C1 segment of cervical spinal cord (tissue), 14 donors: ENCODE measurements at places on chromosomes 13 and 19.

DNA sequence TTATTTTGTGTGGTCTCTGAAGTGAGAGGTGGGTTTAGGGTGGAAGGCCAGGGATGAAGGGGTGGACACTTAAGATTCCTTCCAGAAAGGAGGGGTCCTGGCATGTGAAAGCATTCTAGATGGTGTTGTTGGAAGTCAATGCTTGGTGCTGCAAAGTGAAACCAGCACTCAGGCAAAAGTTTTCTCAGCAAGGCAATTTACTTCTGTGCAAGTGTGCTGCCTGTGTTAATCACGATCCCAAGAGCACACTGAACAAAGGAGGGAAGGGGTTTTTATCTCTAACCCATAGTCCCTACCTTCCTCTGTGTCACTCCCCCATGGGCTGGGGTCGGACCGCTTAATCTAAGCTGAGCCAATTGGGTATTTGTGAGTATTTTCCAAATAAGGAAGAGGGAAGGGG lies 1.3 kb downstream of the ZNF134 start:
- DNase-seq: no peak

- no peak for DNase-seq
These were observed 2.0 kb downstream of the TTC9B start for GRCh38 chr19:40216013-40216776.

DNA sequence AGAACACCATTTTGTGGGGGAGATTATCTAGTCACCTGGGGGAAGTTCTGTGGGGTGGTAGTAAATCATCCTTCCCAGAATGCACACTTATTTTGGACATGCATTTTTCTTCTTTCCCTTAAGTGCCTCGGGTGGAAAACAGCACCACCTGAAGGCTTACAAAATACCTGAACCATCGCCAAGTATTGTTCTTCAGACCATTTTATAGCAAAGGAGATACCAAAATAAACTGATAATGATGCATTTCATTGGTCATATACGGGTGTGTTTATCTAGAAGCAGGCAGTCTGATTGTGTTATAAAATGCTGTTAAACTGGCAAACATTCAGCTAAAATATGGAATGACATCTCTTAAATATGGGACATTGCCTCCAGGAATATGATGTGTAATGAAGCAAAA lies 1034.7 kb downstream of the SLITRK1 start:
- no peak for DNase-seq

DNA sequence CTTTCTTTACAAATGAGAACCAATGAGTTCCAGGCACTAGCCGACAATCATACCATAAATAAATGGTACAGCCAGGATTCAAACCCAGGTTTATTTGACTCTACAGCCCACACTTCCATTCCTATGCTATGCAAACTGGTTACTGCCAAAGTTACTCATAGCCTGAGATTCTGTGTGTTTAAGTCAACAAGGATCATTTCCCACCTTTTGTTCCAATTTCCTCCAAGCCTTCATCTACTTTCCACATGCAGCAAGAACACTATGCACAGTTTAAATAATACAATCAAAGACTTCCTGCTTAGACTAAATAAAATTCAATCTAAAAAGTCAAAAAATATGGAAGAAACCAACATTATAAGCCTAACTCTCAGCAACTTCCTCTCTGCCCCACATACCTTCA lies 59.2 kb upstream of the KLF12 start:
- no peak for DNase-seq

DNA sequence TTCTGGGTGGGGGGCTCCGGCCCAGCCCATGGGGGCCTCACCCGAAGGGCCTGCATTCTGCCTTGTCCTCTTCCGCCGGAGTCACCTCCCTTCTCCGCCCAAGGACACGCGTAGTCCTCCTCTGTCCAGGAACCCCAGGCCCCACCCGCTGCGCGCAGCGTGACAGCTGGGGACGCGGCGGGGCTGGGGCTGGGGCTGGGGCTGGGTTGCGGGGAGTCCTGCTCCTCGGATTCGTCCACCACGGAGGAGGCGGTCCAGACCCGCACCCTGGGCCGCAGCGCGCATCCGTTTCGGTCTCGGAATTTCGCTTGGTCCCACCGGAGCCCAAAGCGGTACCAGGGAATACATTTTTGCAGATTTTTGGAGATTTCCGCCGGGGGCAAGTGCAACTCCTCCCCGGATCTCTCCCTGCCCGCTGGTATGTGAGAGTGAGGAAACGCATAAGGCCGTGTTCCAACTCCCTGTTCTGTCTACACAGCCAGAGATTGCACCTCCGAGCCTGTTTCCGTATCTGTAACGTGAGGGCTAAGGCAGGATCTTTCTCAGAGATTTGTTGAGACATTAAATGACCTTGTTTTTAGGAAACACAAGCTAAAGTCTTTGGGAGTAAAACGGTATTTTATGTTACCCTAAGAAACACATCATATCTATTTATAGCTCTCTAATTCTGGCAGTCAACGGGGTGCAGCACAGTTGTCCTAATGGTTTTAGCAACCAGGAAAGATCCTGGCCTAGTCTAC lies at the start of gene COX7A1:
Gene COX7A1, minus strand, starts transcription at position 96 of the 740 bp plus-strand sequence. Its CDS starts 40 bp downstream, at position 56.
- DNase-seq: no peak

DNA sequence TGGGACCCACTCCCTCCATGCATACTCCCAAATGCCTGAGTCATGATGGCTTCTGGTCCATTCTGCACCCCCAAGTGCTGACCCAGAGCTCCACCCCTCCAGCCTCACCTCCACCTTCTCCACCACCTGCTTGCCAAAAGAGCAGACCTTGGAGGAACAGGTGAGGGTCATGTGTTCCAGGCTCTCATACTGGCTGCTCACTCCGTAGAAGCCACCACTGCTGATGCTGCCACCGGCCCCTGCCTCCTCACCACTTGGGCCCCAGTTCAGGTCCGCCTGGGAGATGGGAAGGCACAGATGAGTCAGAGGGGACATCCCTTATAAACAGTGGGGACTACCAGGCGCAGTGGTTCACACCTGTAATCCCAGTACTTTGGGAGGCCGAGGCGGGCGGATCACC lies 7.9 kb downstream of the CD37 start:
- no peak for DNase-seq

DNA sequence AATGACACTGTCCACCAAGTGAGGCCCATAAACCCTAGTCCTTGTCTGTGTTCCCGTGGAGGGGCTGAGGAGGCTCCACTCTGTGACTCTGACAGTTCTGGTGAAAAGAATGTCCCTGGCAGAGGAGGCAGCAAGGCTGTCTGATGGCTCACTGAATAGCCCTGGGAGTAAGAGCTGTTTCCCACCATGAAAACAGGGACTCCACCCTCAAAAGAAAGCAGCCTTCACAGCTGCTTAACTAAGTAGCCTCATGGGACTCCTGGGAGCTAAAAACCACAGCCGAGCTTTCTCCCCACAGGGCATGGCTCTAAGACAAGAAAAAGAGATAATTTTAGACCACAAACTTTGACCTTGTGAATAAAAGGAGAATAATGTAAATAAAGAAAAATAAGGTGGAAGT lies 135.1 kb upstream of the FRY start:
- no peak for DNase-seq

- no peak for DNase-seq
These were observed 106.1 kb downstream of the ZIC5 start for GRCh38 chr13:99865420-99865930.

GRCh38 chr19:16361926-16362325 lies 37.3 kb downstream of the KLF2 start:
- DNase-seq: no peak

- no peak for DNase-seq
These were observed 3.6 kb downstream of the FOXO1 start for GRCh38 chr13:40662866-40663265.

GRCh38 chr13:31131470-31131961 lies 30.2 kb downstream of the HSPH1 start:
- no peak for DNase-seq

DNA sequence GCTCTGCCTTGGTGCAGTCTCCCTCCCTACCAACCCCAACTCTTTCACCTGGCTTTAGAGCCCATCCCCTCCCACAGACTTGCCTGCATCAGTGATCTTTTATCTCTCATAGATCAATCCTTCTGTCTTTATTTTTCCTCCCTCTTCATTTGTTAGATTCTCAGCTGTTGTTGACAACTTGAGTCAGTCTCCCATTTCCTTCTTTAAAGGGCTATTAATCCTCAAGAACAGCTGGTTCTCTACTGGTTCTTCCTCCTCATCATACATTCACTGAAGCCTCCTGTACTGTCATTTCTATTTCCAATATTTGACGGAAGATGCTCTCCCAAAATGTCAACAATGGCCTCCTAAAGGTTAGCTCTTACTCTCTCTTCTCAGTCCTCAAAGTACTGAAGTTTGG lies 408.2 kb downstream of the TBC1D4 start:
- DNase-seq: no peak

DNA sequence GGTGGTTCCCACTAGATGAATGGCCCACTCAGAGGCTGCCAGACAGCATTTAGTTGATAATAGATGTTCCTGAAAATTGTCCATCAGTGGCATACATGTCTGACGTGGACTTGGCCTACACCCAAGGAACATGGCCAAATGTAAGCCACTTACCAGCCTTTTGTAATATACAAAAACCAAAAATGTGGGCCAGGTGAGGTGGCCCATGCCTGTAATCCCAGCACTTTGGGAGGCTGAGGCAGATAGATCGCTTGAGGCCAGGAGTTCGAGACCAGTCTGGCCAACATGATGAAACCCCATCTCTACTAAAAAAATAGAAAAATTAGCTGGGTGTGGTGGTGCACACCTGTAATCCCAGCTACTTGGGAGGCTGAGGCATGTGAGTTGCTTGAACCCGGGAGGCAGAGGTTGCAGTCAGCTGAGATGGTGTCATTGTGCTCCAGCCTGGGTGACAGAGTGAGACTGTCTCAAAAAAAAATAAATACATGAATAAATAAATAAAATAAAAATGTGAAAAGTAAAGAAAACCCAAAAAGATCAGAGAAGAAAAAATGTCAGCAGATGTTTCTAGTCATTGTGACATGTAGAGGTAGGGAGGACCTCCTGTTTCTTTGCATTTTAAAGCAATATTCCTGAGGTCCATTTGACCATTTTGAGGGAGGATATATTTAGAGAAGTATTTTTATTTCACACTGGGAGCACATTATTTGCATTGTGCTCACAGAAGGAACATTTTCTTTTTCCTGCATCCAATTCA lies 7.1 kb upstream of the WTIP start:
- DNase-seq: no peak

- DNase-seq: no peak
These were observed 404.7 kb downstream of the IRS2 start for GRCh38 chr13:109381546-109382180.

GRCh38 chr19:51729781-51730180 lies 6.0 kb upstream of the HAS1 start:
- DNase-seq: no peak

GRCh38 chr13:51152701-51153100 lies 41.6 kb upstream of the C13orf42 start:
- DNase-seq: no peak

DNA sequence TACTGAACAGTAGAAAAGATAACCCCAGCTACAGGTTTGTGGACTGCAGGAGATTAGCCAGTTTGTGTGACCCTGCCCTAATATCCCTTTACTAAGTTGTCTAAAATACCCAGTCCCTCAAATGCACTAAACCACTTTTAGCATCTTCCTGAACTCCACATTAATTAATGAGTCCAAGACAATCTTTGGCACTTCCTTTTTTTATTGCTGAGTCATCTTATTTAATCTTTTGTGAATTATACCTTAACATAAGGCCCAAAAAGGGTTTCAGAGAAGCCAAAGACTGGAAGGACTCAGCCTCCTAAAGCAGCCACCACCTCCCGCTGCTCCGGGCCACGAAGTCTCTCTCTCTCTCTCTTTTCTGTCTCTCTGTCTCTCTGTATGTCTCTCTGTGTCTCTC lies 48.8 kb upstream of the PDCD5 start:
- DNase-seq: no peak

DNA sequence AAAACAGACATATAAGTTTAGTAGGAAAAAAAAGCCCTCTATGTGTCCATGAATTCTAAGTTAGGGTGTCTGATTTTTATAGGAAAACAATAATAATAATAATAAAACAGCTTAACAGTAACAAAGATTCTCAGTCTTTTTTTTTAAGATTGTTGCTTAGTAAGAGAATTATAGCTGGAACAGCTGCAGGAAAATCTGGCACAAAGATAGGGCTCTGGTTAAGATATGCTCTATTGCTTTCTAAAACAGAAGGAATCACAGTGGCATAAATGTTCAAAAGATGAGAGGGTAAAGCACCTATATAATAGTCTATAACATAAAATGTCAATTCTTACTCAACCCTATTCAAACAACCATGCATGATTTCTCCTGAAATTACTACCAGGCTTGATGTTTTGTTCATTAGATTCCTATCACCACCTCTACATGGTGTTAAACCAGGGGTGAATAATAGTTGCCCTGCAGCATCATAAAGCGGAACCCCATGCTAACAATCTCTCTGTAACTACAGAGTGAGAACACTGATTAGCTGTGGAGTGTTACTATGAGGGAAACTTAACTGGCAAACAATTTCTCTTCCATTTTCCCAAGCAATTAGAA lies 541.4 kb upstream of the MIR17HG start:
- DNase-seq: no peak

DNA sequence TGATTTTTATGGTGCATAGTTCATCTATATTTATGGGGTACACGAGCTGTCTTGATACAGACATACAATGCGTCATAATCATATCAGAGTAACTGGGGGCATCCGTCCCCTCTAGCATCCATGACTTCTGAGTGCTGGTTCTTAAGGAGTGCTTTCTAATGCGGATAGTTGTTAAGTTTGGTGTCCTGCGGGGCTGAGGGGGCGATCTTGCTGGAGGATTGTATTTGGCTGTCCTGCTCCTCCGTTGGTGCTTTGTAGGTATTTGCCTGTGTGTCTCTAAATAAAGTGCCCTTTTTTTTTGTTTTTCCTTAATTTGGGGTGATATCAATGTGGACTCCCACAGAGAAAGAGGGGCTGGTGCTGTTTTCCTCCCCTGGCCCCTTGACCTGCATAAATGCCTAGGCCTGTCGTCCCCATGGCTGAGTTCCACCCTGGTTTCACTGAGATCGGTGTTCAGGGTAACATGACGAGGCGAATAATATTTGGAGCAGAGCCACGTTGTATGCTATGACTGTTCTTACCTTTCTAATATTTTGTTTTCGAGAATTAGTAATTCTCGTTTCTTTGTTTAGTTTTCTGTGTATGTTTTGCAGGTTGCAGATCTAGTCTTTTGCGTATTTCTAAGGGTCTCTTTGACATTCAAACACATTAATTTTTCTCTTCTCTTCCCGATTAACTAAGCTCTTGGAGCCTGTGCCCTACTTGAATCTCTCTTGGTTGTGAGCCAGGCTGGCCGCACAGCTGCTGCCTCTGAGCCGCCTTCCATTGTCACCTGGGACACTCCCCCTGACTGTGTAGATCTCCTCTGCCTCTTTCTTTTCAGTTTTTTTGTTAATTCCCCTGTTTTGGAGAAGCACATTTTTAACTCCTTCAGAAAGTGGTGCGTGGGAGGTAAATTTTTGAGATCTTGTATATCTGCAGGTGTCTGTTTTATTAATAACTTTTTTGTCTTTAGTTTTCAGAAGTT lies 100.3 kb downstream of the ARHGEF7 start:
- DNase-seq: no peak

DNA sequence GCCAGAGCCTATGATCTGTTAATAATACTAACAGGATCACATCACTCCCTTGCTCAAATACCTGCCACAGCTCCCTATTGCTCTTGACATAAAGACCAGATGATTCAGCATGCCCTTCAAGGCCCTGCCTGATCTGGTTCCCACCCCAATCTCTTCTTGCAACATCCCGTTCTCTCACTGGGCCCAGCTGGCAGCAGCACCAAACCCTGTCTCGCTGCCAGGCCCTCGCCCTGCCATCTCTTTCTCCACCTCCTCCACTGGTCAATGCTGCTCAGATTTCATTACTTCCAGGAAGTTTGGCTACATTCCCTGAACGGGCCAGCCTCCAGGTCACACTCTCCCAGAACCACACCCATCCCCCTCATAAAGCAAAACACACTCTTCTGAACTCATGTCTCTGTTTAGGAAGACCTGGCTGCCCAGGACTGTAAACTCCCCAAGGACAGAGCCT lies 8.6 kb upstream of the BCAT2 start:
- peak; percentile 78 for DNase-seq
